ENCODE measurements at places on chromosomes 1 and 21.

DNA sequence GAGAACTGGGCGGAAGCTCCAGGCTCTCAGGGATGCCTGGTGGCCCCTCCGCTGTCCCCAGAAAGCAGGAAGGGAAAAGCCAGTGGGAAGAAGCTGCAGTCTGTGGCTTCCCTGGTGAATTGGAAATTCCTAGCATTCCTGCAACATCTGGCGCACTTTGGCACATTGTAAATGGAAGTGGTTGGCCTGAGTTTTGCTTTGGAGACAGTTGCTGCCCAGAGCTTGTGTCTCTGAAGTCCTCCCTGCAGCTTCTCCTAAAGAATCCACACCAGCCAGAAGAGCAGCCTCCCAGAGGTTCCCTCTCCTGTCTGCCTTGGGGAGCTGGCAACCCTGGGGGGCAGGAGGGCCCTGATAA is 48.2 kb downstream of the ARHGEF10L start:
- DNase-seq, result no peak

- no peak for DNase-seq
Observed at GRCh38 chr1:4396551-4396950, 257.9 kb upstream of the AJAP1 start.

DNA sequence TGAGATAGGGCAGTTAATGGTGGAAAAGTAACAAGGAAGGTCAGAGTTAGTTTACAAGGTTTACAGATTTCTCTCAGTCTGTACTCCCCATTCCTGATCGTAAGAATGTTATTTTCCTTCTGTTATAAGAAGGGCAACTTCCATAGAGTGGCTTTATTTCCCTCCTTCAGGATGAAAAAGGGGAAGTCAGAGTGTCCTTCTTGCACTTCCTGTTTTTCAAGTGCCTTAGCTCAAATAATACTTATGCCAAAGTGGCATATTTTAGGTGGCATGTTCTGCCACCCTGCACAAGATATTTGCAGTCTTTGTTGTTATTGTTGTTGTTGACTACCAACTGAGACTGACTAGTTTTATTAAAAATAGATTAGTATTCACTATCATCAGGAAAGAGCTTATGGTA is 730.7 kb upstream of the ADGRL4 start:
- DNase-seq, result no peak

DNA sequence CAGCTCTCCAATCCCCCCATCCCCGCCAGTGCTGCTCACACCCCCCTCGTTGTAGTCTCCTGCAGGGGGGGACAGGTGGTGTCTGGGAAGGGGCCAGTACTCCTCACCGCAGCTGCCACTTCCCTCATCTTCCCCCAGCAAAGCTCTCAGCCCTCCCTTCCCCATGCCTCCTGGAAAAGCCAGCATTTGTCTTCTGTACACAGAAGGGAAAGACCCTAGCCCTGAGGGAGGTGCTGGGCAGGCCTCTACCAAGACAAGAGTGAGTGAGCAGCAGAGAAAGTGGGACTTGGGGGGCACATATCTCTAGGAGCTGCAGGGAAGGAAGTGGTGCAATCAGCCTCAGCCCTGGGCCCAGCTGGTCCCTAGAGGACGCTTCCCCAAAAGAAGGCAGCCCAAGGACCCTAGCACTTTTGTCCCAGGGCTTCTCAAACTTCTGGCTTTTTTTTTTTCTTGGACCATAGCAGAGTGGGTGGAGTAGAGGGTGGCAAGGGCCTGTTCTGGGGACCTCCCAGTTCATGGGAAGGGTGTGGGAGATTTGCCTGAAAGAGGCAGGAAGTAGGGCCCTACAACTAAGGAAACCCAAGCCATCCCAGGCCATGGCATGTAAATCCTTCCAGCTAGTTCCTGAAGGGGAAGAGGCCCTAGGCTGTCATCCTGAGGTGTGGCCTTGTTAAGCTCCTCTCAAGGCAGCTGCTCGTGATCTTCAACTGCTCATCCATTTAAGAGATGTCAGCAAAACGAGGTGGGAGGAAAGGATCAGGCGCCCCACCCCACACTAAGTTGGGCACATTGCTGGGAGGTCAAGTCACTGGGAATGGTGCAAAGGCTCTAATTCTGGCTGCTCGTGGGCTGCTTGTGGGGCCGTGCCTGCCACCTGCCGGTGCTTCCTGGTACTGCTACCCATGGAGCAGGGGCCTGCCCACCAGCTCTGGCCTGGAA is 12.6 kb downstream of the ZC3H12A start:
- peak; percentile 84 for DNase-seq

DNA sequence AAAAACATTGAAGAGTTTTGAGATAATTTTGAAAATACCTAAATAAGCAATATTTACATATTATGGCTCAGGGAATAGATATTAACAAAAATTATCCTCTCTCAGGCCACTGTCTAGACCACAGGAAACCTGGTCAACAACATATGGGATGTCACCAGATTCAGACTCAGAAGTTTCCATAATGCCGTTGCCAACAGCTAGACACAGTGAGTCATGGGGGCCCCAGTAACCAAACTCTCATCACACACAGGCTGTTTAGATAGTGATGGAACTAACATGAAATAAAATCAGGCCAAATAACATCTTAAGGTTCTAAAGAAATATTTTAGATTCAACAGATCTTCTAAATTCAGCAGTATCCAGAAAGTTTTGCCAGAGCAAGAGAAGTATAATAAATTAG is 681.7 kb upstream of the ADAMTS5 start:
- DNase-seq, result no peak

GRCh38 chr1:119986007-119986497 is 83.4 kb downstream of the NOTCH2 start:
- DNase-seq, result no peak

- DNase-seq, result no peak
Observed at GRCh38 chr1:221439747-221440501, 302.0 kb downstream of the DUSP10 start.

DNA sequence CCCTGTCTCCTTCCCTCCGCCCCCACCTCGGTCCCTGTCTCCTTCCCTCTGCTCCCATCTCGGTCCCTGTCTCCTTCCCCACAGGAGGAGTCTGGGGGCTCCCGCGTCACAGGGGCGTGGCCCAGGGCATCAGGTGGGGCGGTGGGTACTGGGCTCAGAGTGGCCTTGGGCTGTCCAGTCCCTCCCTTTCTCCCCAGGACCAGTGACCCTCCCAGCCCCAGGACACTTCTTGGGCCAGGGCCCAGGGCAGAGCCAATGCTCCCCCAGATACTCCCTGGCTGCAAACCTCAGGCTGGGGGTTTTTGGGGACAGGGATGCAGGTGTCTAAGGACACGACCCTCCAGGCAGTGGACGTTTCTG is 6.8 kb upstream of the RNF223 start:
- DNase-seq, result no peak

- peak; percentile 21 for DNase-seq
Observed at GRCh38 chr1:19096036-19096833, 113.8 kb downstream of the UBR4 start.

DNA sequence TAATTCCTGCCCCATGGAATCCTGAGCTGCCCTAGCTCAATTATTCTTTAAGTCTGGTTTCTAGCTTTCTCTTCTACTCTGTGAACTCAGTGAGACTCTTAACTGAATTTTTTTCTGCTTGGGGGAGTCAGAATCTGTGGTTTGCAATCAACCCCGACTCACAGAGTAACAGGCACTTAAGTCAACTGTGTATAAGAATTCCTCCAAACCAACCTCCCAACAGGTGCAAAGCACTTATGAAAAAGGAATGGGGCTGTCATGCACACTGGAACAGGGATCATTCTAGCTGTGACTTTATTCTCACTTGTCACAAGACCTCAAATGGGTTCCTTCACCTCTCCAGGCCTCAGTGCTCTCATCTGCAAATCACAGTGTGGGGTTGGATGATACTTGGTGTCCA is 60.3 kb upstream of the SYT6 start:
- no peak for DNase-seq

GRCh38 chr1:151313501-151313900 is 13.7 kb downstream of the PI4KB start:
- DNase-seq, result no peak

DNA sequence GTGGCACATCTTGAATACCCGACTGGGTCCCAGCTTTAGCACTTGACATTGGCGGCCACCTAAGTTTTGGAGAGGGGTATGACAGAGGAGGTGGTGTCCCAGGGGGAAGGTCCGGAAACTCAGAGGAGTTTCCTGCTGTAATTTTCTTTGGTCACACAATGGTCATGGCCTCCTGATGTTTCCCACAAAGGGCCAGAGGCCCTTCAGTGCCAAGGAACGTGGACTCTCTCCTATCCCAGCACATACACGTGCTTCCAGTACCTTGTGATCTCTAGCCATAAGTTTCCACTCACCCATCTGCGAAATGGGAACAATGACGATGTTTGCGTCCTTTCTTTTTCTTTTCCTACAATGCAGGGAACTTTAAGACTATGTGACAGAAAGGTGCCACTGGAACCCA is 13.2 kb downstream of the CAPN2 start:
- DNase-seq, result no peak

DNA sequence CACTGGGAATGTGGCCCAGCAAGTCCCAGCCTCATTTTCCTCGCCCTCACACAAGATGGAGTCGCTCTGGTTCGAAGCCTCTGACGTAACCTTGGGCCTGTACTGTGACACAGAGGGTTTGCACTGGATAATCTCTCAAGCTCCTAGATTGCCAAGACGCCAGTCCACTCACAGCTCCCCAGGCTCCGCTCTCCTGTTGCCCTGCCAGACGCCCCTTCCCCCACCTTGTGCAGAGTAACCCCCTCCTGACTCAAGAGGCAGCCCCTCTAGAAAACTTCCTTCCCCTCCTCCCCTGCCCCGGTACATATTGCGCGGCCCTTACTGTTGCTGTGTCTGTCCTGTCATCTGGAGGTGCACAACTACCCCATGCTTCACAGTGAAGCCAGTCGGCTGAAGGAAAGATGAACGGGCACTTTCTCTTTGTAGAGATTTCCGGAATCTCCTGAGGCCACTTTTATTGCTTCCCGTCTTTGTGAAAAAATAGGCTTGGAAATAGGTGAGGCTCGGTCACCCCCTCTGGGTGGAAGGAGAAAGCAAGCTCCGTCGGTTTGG is 981 bp upstream of the KIAA1614 start:
- DNase-seq, result no peak

GRCh38 chr1:118995312-118996016 is 7.3 kb upstream of the TBX15 start:
- DNase-seq, result no peak

DNA sequence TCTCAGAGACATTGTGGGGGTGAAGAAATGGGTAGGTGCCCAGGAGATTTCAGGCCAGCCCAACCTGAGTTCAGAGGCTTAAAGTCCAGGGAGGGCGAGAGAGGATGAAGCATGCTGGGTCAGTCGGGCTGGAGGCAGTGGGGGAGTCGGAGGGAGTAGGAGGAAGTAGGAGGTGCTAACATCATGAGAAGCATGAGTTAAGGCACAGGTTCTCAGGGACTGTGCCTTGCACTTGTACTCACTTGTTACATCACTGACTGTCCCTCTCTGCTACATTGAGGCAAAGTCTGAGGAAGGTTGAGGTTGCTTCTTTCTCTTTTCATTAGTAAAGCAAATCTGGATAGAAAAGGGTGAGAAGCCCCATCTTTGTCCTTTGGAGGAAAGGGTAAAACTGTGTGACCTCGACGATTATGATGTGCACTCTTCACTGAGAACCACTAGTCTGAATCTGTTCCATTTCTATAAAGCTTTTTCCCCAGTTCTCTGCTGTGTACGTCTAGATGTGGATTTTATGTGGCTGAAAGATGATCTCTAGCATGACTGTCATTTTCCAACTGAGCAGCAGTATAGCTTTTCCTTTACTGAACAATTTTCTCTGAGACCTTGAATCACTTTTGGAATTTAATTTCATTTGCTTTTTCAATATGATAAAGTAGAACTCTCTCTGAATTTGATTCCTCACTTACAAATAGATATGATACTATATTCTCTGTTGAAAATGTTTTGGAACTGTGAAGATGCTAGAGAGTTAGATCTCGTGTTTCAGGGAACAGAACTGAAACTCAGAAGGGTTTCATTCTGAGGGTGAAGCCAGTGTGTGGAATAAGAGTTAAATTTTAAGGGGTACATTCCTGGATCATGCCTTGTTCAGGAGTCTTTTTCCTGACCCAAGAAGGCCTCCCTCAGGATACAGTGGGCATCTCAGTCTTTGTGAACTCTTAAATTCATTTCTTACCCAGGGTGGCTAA is 94.6 kb downstream of the FGGY start:
- no peak for DNase-seq

DNA sequence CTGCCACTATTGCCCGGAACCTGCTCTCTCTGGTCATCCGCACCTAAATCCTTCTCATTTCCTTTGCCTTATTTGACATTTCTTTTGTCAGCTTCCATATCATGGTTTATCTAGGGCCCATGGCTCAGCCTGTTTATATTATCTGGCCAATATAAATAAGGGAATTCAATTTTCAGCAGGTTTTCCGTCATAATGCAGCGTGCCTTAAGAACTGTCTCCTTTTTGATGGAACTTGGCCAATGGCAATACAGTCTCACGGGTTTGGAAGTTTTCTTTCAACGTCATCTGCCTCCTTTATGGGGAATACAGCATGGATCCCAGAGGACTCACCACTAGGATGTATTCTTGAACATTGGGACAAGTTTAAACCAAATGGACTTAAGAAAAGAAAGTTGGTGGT is 77.8 kb upstream of the KIAA0040 start:
- DNase-seq, result no peak

- no peak for DNase-seq
Observed at GRCh38 chr1:53580009-53580400, 120.8 kb downstream of the DMRTB1 start.

DNA sequence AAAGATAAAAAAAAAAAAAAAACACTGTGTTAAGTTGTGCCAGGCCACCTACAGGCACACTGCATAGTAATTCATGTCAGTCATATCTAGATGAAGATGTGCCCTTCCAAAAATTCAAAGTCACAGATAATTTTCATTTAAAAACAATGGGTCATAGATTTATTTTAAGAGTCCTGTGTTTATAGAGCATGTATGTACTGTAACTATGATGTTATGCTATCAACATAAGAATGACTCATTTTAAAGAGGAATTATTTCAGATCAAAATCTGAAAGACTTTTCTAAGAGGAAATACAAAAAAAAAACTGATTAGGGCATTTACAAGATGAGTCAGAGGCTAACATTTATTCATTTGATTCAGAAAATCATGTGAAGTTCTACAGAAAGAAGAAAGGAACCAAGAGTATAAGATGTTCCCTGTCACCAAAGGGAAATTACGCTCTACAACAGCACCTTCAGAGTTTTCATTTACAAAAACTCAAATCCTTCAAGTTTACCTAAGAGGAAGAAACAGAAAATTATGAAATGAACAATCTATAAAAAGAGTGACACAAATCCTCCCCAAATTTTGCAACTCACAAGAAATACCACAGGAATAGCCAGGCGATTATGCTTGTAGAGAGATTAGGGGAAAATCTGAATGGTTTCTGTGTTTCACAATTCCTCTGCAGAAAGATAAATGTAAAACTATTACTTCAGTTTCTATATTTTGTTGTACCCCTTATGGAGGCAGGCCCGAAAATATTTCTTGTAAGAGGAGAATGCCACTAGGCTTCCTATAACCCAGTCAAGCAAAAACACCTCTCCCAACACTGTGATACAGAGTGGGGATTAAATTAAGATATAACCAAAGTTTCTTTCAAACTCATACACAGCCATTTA is 13.8 kb downstream of the TP53BP2 start:
- no peak for DNase-seq
